Activated CD4-positive, alpha-beta memory T cell treated with anti-CD3 and anti-CD28 coated beads for 36 hours (primary cell): ENCODE measurements at places on chromosomes 2 and 18.

GRCh38 chr2:108324531-108325255, 36.0 kb downstream of the SULT1C2 start:
- DNase-seq = no peak

DNA sequence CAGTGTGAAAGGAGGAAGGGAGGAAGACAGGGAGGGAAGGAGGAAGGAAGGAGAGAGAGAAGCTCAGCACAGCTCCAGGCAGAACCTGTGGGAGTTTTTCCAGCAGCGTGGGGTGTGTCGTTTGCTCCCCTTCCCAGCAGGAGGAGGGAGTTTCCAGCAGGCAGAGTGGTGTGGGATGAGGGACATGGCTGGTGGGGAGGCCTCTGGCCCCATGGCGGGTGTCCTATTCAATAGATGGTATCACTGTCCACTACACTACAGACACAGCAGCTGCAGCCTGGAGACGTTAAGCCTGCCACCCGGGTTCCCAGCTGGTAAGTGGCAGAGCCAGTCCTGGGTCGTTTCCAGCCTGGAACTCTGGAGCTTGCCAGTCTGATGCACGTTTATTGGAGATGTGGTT, 44.7 kb downstream of the GLI2 start:
- no peak for DNase-seq

- DNase-seq = no peak
Observed at GRCh38 chr18:66533693-66534092, 70.2 kb downstream of the CDH19 start.

DNA sequence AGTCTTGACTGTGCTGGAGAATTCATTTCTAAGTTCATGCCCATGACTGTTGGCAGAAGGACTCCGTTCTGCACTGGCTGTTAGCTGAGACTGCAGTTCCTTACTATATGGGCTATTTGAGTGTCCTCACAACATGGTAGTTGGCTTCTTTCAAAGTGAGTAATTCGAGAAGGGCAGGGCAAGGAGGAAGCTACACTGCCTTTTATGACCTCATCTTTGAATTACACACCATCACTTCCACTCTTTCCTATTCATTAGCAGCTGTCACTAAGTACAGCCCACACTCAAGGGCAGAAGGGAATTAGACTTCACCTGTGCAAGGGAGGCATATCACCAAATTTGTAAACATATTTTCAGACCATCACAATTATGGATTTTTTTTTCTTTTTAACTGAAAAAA, 55.9 kb upstream of the EPAS1 start:
- DNase-seq = no peak

GRCh38 chr2:121283670-121284462, 1.1 kb downstream of the TFCP2L1 start:
- DNase-seq = no peak

DNA sequence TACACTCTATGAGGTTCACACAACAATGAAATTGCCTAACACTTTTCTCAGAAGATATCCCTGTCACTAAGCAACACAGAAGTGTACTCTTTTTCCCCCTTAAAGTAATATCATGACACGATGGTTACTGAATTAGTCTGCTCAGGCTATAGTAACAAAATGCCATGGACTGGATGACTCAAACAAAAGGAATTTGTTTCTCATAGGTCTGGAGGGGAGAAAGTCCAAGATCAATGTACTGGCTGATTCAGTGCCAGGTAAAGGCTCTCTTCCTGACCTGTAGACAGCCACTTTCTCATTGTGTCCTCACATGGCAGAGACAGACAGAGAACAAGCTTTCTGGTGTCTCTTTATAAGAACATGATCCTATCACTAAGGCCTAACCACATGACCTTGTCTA, 211.9 kb downstream of the RBM43 start:
- no peak for DNase-seq

DNA sequence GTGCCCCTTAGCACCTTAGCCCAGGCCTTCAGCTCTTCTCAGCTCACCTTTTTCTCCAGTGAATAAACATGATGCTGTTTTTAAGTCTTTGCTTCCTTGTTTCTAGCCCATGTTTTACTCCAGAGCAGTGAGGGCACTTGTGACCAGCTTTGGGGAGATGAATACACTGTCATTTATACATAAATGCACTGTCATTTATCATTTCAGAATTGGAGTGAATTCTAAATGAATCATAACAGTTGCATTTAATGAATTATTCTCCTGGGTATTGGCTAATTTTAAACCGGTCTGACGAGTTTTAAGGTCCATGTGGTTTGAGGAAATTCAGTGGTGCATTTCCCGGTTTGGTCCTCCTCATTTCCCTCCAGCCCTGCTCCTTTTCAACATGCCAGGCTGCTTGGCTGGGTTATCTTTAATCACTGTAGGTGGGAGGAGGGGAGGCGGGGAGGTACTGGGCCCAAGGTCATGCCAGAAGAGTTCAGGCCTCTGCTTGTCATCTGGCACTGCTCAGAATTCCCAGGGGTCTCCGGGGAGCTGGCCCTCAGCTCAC, 23.9 kb downstream of the PRKCE start:
- DNase-seq = no peak

DNA sequence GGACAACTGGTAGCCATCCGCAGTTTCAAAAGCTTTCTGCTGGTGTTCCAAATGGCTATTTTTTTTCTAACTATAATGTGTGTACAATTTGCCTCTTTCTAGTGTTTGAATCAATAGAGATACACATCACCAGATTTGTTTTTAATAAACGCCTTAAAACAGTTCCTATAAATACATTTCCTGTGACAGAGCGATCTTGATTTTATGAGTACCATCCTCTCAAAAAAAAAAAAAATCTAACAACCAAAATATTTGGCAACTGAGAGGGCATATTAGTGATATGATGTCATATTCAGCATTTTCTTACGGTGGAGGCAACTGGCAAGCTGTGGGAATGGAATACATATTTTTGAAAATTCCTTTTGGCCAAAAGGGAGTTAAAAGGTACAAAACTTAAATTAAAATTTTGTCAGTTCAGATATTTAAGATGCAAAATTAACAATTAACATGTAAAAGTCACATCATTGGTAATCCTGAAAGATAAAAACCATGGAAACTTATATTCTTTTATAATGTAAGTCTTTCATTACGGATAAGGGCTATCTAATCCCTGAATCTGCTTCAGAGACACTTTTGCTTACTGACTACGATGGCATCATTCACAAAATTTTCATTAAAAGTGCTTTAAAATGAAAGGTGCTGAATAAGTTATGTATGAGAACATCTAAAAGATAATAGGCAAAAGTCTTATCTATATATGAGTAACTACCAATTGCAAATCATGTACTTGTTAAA, 268.4 kb downstream of the TCF4 start:
- no peak for DNase-seq

GRCh38 chr2:47076586-47077441, 78.3 kb downstream of the STPG4 start:
- no peak for DNase-seq

- no peak for DNase-seq
Observed at GRCh38 chr2:233699424-233700027, 6.8 kb downstream of the UGT1A6 start.

- DNase-seq = no peak
Observed at GRCh38 chr2:240456447-240457222, 21.2 kb downstream of the GPC1 start.

- no peak for DNase-seq
Observed at GRCh38 chr18:8339952-8340351, 269.3 kb upstream of the RAB12 start.

- no peak for DNase-seq
Observed at GRCh38 chr2:40716879-40717278, 265.0 kb upstream of the SLC8A1 start.

GRCh38 chr2:69203166-69203985, 183.7 kb downstream of the GFPT1 start:
- DNase-seq = no peak

DNA sequence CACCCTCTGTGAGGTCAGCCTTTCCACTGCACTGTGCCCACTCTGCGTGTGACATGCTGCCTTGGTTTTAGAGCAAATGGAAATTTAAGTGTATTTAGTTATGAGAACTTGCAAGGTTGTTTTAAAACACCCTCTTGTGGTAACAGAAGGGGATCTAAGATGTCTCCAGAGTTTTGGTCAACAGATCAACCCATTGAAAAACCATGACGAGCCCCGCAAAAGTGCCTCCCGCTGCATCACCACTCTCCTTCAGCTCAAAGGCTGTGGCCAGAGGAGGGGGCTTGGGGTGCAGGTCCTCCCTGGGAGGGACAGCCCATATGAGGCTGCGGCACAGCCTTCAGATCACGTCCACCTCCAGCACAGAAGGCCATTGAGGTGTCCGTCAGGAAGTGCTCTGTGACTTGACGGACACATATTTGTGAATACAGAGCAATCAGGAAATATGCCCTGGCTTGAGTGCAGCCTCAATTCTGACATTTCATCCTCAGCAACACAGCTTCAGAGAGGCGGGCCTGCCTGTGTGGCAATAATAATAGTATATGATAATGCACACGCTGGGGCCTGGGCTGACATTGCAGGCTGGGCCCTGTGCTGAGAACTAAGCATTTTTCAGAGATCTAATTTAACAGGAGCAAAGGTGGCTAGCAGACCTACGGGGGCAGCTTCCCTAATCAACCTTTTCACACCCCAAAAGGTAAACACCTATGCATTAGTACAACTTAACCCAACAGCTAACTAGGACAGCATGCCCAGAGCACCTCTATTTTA, 213.9 kb downstream of the ANAPC1 start:
- no peak for DNase-seq

DNA sequence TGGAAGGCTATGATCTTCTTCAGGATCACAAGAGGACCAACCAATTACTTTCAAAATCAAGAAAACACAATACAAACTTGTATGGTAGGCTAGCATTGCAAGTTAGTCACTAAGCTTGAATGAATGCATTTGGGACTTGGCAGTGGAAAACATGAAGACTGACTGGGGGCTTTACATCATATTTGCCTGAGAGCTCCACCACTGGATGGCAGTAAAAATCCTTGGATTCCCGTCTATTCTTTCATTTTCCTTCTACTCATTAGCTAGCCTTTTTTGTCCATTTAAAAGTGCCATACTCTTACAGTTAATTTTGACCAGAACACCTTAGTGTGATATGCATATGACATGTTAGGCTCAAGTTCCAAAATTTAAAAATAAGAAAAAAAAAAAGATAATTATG, 63.5 kb upstream of the RASGRP3 start:
- DNase-seq = no peak

- DNase-seq = peak; percentile 62
Observed at GRCh38 chr2:161122772-161123530, 37.3 kb upstream of the TANK start.

DNA sequence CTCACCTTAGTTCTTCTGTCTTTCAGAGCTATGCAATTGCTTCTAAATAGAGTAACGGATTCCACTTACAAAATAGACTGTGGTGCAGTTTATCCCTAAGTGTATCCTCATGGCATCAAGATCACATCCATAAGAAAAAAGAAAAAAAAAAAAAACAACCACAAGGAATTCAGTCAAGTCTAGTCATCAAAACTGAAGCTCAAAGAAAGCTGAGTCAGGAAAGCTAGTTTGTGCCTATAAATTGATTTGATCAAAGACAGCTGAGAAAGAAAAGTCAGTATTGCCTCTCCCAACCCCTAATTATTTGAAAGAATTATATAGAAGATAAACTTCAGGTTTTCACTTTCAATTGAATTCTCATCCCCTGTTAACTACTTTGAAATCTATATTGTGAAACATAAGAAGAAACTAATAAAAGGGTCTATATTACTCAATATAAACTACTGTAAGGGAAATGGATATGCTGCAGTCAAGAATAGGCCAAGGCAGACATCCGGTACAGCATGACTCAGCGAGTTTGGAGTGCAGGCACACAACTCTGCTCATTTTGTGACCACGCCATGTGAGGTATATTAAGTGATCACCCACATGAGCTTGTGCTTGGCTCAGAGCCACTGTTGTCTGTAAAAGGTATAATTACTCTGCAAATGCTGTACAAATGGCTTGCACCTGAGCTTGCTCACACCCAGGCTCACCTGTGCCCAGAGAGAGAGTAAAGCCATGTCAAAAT, 568.1 kb upstream of the CRIM1 start:
- no peak for DNase-seq

- no peak for DNase-seq
Observed at GRCh38 chr18:13036622-13037320, 45.6 kb downstream of the CEP192 start.

DNA sequence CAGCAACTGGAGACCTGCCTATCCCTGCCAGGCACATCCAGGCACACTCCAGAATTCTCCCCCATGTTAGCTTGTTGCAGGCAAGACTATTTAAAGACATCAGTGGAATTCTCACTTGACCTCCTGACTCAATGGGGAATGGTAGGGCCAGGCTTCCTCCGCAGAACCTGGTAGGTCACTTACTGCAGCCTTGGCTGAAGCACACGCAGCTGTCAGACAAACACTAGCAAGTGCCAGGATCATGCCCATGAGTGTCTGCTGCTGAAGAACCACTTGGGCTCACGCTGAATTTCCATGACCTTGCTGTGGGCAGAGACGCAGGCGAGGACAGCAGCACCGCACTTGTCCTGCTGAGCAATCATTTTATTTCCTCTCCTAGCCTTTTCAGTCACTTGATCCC, 3.2 kb downstream of the LRRC30 start:
- no peak for DNase-seq

GRCh38 chr2:189698020-189698887, 23.8 kb downstream of the ANKAR start:
- no peak for DNase-seq

DNA sequence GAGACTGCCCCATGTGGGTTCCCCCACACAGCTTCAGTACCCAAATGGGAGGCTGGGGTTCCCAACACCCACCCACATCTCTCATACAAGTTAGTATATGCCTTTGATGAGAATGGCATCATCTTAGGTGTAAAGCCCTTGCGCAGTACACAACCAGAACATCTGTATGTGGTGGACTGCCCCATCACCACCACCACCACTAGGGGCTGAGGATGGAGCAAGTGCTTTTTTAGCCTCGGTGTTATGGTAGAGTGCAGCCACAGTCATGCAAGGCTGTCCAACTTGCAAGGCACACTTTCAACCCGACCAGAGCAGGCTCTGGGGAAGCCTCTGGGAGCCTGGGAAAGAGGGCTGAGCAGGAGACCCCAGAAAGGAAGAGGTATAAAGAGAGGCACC, 241.2 kb downstream of the TFCP2L1 start:
- no peak for DNase-seq

DNA sequence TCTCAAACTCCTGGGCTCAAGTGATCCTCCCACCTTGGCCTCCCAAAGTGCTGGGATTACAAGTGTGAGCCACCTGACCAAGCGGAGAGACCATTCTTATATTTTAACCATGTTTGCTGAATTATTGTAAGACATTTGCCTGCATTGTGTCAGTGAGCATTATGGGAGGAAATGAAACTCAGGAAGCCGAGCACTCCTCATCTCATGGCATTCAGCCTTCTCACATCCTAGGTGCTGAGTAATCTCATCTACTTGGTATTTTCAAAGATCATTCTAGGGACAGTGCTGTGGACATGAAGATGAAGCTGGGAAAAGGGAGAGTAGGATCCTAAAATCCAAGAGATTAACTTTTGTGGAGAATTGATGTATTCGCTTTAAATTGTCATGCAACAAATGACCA, 66.1 kb downstream of the NAPG start:
- DNase-seq = no peak

DNA sequence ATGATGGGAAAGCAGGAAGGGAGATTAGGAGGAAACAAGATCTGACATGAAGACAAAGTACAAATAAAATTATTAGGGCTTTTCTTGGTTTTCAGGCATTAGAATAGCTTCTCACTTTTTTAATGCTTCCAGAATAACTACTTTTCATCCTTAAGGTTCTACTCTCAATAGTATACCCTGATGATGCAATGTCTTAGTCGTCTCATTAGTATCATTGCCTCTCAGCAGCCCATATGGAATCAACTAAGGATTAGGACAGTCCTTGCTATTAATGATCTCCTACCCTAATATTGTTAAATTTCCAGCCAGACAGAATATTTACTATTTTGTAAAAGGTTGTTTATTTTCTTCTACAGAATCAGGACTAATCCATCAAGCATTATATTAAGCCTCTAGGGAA, 55.9 kb downstream of the RELCH start:
- DNase-seq = no peak
